ENCODE measurements at places on chromosomes 1 and 21.

GRCh38 chr1:36842448-36842847 lies 191.9 kb downstream of the GRIK3 start:
- no peak for DNase-seq

- DNase-seq: no peak
These were observed 39.4 kb downstream of the COL18A1 start for GRCh38 chr21:45444385-45444784.

DNA sequence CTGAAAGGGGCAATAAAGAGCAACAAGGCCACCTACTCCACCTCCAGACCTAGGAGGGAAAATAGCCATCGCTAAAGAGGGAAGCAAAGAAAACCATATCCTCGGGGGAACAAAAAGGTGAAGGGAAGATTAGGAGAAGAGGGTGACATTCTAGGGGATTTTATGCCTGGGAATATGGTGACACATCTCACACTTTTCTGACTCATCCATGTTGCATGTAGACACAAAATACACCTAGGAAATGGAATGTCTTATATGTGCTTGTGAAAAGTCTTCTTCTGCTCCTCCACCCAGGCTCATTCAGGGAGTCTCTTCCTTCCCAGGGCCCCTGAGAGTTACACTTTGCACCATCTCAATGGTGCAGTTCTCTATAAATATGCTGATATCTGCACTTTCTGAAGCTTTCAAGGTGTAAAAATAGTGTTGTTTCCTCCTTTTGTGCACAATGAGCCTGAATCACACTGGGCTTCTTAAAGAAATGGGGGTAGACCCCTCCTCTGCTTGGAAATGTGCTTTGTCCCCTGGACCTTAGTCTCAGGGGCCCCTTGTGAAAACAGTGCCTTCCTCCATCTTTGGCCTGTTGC lies 195.9 kb downstream of the CYYR1 start:
- no peak for DNase-seq

- DNase-seq: peak; percentile 91
These were observed 88.3 kb upstream of the ARHGAP29 start for GRCh38 chr1:94325377-94326302.

DNA sequence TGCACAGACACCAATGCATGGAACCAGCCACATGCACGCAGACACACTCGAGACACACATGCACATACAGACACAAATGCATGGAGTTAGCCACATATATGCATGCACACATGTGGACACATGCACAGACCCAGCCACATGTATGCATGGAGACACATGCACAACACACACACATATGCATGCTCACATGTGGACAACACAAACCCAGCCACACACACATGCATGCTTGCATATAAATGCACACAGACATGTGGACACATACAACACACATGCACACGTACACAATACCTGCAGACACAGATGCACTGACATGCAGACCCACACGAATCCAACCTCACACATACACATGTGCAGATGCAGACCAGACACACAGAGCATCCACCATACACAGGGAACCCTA lies 31.1 kb downstream of the WNT9A start:
- DNase-seq: no peak

GRCh38 chr1:87224201-87224600 lies 104.5 kb upstream of the LMO4 start:
- peak; percentile 97 for DNase-seq

- DNase-seq: peak; percentile 17
These were observed 15.2 kb downstream of the SCMH1 start for GRCh38 chr1:41226815-41227434.

DNA sequence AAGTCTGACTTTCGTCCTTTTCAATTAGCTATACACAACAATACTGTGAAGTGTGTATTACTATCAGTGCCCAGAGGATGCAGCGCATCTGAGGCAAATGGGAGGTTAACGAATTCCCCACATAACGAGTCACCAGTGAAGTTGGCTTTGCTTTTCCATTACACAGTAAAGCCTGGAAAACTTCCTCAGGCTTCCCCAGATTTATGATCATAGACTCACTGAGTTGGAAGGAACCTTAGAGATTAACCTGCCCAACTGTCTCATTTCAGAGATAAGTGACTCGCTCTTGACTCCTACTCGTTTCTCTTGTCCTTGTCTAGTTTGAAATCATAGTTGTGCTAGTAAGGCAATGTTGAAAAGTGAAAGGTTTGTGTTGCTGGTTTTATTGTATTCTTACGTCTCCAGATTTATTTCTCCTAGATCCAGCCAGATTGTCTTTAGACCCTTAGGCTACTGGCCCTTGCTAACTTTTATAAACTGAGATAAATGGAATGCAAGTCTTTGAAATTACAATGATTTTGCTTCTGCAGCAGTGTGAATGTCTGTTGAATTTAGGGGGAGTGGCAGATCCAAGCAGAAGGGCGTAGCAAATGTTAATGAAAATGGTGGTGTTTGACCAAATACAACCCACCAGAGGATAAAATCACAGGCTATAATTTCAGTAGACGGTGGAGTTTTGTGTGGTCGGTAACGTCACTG lies 17.3 kb downstream of the S1PR1 start:
- peak; percentile 97 for DNase-seq

DNA sequence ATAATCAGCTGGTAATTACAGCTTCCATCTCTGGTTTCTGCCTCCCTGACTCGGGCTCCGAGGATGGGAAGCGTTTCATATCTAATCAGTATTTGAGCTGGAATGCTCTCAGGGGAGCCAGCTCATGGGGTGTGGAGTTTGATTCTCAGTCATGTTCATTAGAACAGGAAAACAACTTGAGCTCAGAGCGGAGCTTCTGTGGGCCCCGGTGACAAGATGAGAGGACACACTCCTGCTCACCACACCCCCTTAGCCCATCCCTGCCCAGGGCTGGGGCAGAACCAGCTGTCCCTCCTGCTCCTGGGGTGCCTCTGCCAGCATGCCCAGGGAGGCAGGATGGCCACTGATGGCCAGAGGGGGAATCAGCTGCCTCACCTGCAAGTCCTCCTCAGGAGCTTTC lies 726.0 kb downstream of the PTPRU start:
- no peak for DNase-seq

GRCh38 chr1:23741609-23742008 lies 1.7 kb upstream of the ELOA start:
- DNase-seq: no peak

- DNase-seq: no peak
These were observed 2.1 kb upstream of the PLA2G2C start for GRCh38 chr1:20188455-20188817.

GRCh38 chr1:17559615-17560419 lies 20.3 kb downstream of the ARHGEF10L start:
- DNase-seq: no peak

GRCh38 chr1:218507355-218508002 lies 162.3 kb downstream of the TGFB2 start:
- DNase-seq: no peak

DNA sequence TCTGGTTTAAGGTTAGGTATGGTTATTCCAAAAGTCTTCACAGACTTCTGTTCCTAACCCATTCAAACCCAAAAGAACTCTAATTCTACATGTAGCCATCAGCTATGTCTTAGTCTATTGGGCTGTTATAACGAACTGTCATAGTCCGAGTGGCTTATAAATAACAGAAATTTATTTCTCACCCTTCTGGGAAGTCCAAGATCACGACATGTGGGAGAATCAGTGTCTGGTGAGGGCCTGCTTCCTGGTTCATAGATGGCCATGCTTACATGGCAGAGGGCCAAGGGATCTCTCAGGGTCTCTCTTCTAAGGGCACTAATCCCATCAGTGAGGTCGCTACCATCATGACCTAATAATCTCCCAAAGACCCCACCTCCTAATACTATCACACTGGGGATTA lies 103.0 kb upstream of the PPP2R5A start:
- no peak for DNase-seq

DNA sequence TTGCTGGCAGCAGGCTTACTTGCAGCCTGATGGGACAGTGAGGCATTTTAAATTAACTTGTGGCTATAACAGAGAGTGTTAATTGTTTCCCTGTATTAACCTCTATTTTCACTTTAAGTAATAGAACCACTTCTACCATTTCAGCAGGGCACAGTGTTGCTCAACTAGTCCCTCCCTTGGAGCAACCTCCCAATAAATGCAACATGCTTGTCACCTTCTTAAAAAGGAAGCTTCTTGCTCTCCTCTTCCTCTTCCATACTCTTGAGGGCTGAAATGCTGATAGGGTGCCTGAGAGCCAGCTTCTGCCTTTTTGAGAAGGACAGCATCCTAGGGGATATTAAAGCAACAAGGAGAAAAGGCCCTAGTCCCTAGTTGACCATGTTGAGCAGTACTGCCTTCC lies 52.1 kb downstream of the C4BPA start:
- DNase-seq: no peak

GRCh38 chr1:55801481-55801880 lies 586.3 kb upstream of the USP24 start:
- DNase-seq: no peak

DNA sequence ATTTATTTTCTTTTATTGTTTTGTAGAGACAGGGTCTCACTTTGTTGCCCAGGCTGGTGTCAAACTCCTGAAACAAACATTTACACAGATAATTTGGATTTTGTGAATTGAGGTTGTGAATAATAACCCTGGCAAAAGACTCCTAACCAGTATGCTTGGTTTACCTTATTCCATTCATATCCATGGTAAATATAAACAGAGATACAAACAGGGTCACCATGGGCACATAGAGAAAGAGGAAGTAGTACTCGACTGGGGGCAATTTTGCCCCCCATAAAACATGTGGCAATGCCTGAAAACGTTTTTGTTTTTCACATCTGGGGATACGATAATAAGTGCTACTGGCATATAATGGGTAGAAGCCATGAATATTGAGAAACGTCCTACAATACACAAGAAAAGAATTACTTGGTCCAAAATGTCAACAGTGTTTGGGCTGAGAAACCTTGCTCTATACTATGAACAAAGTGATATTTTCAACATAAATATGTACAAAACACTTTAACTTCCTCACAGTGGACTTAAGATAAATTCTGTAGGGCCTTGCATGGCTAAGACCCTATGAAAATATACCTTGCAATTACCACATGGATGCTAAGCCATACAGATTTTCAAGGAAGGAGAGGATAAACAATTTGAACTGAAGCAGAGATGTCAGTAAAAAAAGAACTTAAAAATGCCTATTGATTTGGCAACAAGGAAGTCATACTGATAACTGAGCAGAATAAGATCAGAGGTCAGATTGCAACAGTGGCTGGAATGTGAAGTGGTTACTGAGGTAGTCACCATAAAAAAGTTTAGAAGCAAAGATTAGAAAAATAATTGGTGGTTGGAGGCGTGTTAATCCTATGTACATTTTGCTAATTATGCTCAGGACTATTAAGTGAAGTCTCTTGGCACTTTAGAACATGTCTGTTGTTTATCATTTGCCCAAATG lies 27.4 kb upstream of the ASPM start:
- DNase-seq: peak; percentile 91

GRCh38 chr1:212228076-212228475 lies 57.1 kb upstream of the PPP2R5A start:
- DNase-seq: no peak

DNA sequence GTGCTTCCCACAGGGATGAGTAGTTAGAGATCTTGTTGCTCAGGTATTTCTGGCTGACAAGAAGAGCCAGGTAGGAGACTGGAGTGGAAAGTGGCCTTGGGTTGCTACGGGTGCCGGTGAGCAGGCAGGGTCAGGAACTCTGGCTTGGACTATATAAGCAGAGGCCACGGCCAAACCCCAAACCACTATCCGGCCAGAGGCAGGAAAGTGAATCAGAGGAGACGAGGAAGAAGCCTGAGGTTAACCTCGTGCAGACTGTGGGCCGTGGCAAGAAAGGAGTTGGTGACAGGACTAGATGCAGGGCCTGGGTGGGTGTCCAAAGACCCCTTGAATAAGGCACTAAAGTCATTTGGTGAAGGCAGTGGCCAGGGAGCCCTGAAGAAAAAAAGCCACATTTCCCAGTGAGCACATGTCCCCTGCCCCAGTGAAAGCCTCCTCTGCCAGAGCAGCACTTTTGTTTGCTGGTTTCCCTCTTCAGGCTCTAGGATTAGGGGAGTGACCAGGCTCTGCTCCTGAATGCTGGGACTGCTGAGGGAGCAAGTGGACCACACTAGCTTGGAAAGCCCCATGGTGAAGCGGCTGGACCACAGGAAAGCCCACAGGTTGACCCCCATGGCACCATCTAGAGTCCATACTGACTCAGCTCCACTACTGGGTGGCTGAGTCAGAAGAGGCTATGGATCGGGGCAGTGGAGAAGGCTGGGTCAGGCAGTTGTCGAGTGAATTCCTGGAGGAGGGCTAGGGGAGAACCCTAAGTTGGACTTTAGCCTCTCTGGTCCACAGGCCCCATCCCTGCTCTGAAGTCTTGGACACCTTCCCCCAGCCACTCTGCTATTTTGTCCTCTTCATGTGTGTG lies 23.4 kb downstream of the CSF1 start:
- peak; percentile 85 for DNase-seq

GRCh38 chr1:232459826-232460225 lies 170.1 kb downstream of the SIPA1L2 start:
- DNase-seq: no peak

- DNase-seq: no peak
These were observed 213.5 kb upstream of the IRF2BP2 start for GRCh38 chr1:234823191-234824176.

DNA sequence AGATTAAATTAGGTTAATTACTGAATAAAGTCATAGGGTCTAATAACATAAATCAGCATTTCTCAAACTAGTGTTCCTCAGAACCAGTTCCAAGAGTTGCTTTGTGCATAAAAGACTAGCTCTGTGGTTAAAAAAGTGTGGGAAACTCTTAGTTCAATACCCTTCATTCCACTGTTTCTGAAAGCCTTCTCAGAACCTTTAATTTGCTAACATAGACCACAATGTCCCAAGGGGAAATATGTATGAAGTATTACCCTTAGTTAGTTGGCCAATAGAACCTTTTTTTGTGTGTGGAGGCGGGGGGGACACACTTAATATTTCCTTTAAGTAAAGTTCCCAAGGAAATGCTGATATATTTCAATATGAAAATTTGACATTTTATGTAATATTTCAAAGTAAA lies 20.4 kb downstream of the ODF2L start:
- DNase-seq: no peak

- no peak for DNase-seq
These were observed 7.3 kb downstream of the MRPL37 start for GRCh38 chr1:54207287-54207686.

DNA sequence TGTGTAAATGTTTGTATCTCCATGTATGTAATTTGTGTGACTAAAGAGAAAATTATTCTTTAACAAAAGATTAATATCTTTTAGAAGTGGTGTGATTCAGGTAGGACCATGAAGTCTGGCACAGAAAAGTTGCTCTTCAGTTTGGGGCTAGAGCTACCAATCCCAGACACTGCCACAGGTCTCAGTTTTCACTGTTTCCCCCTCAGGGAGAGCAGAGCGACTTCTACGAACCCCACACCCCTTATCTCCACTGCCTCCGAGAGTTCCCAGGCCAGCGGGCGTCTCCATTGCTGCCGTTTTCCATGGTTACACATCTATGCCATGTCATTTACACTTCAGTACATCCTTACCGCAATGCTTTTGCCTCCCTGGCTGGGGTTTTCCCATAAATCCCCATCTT lies 93.0 kb upstream of the SMYD2 start:
- no peak for DNase-seq

GRCh38 chr1:230594214-230594773 lies 48.0 kb upstream of the COG2 start:
- no peak for DNase-seq
